SJCRH30 (cell line): ENCODE measurements at places on chromosomes 16 and 17.
A peak's percentile ranks its signal among the peaks of the same experiment; 100 is the strongest.

GRCh38 chr17:2435862-2436261 lies 35.0 kb upstream of the MNT start:
- DNase-seq, result peak; percentile 80

DNA sequence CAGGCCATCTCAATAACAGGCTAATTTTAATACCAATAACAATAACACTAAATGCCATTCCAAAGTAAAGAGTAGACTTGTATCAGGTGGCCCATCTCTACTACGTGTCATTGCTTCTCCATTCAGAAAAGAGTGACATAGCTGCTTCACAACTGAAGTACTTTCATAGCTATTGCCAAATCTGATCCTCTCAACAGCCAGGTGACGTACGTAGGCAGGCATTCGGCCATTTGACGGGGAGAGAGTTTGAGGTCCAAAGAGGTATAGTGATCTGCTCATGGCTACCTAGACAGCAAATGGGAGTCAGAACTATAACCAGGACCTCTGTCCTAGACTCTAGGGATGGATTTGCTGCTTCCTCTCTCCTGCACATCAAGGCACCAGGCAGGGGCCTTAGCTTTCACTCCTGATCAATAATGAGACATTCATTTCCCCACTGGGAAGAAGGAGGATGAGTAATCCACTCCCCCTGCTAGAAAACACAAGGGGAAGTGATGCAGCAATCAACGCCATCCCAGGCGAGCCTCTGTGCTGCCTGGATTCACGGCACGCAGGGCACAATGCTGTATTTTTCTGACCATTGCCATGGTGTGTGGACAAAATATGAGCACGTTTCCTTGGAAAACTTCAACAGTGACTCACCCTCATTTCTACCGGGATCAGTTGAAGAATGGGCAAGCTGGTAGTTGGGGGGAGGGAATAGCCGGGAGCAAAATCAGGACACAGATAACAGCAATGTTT lies 80.9 kb downstream of the SPACA3 start:
- DNase-seq, result no peak

GRCh38 chr17:32350666-32351418 lies 885 bp downstream of the ZNF207 start:
- DNase-seq, result peak; percentile 27

GRCh38 chr16:20866145-20866772 lies 33.9 kb downstream of the DCUN1D3 start:
- peak; percentile 80 for DNase-seq

DNA sequence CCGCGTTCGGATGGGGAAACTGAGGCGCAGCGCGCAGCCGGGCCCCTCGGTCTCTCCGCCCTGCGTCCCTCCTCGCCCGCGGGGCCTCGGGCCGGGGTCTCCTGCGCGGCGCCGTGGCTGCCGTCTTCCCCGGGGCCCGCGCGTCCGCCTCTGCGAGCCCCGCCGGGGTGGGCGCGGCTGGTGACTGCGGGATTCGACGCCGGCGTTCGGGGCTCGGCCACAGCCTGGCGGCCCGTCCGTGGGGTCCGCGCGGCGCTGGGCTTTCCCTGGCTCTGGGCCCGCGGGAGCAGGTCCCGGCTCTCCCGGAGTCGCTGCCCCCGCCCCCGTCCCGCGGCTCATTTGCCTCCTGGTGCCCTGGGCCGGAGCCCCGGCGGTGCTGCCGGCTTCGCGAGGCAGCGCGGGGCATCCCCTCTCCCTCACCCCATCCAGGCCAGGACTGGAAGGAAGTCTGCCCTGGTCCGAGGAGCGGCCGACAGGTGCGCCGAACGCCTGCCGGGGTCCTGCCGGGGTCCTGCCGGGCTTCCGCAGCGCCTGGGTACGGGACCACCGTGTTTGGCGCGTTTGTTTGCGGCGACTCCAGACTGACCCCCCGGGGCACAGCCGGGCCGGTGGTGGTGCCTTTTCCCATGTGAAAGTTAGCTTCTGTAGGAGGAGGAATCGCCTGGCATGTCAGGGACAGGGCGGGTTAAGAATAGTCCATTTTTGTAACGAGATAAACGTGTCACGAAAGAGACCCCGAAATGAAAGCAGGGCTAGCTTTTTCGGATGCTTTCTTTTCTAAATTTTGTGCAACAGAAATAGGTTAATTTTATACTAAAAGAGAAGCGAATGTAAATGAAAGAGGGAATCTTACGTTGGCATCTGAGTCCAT lies 671 bp downstream of the CHMP6 start:
- DNase-seq, result peak; percentile 31

GRCh38 chr17:55735731-55736405 lies 13.2 kb upstream of the TMEM100 start:
- no peak for DNase-seq

- DNase-seq, result no peak
Measured at GRCh38 chr16:30024451-30024850, 1.5 kb downstream of the C16orf92 start.

DNA sequence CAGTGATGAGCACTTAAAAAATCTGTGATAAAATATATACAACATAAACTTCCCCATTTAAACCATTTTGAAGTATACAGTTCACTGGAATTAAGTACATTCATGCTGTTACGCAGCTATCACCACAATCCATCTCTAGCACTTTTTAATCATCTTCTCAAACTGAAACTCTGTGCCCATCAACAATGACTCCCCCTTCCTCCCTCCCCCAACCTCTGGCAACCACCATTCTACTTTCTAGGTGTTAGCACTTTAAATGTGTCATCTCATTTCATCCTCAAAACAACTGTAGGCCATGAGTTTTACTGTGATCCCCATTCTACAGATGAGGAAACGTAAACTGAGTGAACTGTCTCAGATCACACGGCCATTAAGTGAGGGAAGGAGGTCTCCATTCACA lies 13.8 kb upstream of the TMEM98 start:
- no peak for DNase-seq
